ENCODE measurements at places on chromosomes 16 and 17. TPM values are rescaled to one million over a fixed set of nuclear protein-coding genes. Genes with fewer than 3 reads are reported as not detected.

DNA sequence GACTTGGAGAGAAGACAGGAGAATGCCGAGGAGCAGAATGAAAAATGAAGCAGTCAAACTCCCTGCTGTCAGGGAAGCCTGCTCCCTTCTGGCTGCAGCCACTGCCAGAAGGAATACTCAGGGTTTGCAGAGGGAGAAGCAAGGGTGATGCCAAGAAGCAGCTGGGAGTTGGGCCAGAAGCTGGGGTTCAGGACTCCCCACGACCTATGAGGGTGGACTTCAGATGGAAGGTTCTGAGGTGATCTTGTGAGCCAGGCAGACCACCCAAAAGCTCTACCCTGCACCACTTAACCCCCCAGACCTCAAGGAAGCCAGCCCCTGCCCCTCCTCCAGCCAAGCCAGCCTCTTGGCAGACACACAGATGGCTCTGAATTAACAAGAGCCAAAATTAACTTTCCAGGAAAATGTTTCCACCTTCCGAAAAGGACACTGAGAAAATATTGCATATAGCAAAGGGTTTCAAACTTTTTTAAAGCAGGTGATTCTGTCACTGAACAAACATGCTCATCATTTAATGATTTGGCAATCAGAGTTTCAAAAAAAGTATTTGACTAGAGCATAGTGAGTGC, 126.0 kb upstream of the ERCC4 start:
- DNase-seq: no peak

DNA sequence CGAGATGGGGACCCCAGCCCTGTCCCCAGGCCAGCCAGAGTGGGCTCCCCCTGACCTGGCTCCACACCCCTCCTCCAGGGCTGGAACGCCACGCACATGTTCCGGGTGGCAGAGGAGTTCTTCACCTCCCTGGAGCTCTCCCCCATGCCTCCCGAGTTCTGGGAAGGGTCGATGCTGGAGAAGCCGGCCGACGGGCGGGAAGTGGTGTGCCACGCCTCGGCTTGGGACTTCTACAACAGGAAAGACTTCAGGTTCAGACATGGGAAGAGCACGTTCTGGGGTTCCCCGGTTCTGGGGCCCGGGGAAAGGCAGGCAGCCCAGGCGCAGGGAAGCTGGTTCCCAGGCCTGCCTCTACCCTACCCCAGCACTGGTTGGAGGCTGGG, 4.6 kb downstream of the ACE start:
- no peak for DNase-seq

- no peak for DNase-seq
Measured at GRCh38 chr17:58210922-58211321, 8.1 kb downstream of the MKS1 start.

GRCh38 chr17:975371-975915, 4.1 kb downstream of the NXN start:
- DNase-seq: no peak

DNA sequence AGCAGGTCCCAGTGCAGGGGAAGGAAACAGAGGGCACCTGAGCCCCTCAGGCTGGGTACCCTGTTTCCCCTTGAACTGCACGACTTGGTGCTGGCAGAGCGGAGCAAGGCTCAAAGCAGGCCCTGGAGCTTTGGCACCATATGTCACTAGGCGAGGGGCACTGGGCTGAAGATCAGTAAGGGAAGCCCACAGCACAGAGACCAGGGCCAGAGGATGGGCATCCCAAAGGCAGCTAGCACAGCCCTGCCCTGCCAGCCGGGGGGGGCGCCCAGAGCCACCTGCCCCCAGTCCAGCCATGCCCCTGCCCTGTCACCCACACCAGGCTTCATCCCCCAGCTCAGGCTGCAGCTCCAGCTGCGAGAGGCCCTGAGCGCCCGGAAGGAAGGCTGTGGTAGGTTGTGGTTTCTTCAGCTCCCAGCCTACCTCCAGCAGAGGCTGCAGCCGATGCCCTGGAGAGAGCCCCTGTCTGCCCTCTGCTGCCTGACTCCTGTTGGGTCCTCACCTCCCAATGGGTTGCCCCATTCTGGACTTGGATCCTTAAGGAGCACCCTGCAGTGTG, 10.9 kb downstream of the NHERF1 start:
- no peak for DNase-seq

GRCh38 chr17:17781591-17782496, 54.9 kb downstream of the SREBF1 start:
- no peak for DNase-seq

GRCh38 chr16:51359141-51359955, 208.3 kb upstream of the SALL1 start:
- peak; percentile 59 for DNase-seq

GRCh38 chr16:50208460-50208931, 55.4 kb downstream of the TENT4B start:
- DNase-seq: no peak

GRCh38 chr17:74296548-74296936, 22.5 kb downstream of the DNAI2 start:
- DNase-seq: peak; percentile 23

GRCh38 chr17:65583921-65584603, 22.6 kb upstream of the AXIN2 start:
- no peak for DNase-seq

DNA sequence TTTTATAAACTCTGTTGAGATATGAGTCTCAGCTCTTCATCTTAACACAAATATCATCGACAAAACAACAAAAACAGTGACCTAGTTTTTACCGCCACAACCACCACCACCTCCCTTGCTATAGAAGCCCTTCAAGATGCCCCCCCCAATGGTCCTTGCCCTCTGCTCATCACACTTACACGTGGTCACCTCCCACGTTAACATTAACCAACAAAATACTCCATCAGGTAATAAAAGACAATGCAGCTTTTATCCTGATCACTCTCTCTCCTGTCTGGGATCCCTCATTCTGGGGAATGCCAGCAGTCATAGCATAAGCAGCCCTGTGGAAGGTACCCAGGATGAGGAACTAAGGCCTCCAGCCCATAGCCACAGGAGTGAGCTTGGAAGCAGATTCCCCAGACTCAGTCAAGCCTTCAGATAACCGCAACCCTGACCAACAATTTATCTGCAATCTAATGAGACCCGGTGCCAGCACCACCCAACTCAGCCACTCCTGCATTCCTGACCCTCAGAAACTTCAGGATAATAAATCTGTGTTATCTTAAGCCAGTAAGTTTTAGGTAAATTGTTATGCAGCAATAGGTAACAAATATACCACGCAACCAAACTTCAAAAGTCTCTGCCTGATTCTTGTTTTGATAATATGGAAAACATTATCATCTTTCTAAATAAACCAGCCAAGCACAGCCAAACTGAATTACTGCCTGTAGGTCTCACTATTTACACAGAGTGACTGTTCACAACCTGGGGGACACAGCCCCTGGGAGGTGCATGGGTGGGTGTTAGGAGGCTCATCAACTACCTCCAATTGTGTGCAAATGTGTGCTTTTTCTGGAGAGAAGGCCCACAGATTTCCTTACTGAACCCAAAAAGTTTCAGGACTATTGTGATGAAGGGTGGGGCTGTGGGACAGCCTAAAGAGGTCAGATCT, 6.1 kb downstream of the PECAM1 start:
- DNase-seq: no peak

DNA sequence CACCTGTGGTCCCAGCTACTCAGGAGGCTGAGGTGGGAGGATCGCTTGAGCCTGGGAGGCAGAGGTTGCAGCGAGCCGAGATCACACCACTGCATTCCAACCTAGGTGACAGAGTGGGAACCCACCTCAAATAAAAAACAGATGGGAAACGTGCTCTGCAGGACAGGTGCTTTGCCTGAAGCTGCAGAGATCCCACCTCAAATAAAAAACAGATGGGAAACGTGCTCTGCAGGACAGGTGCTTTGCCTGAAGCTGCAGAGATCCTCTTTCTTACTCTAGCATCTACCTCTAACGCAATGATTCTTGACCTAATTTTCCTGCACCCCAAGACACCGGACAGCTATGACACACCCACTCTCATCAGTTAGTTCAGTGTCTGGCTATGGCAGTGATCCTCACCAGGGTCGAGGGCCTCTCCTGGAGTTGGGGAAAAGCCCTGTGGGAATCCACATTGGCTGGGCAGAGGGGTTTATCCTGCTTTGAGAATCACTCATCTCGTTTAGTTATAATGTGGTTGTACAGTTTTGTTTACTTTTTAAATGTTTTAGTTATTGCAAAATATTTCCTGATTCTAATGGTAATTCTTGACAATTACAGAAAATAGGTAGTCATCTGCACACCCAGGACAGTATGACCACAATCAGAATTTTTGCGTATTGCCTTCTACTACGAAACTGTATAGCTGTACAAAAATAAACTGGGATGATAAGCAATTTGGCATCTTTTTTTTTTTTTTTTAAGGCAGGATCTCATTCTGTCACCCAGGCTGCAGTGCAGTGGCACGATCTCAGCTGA, 11.4 kb downstream of the VPS53 start:
- DNase-seq: no peak

GRCh38 chr16:82044585-82044911, 9.5 kb downstream of the HSD17B2 start:
- no peak for DNase-seq

- no peak for DNase-seq
Measured at GRCh38 chr17:335691-336090, 16.9 kb downstream of the RPH3AL start.

DNA sequence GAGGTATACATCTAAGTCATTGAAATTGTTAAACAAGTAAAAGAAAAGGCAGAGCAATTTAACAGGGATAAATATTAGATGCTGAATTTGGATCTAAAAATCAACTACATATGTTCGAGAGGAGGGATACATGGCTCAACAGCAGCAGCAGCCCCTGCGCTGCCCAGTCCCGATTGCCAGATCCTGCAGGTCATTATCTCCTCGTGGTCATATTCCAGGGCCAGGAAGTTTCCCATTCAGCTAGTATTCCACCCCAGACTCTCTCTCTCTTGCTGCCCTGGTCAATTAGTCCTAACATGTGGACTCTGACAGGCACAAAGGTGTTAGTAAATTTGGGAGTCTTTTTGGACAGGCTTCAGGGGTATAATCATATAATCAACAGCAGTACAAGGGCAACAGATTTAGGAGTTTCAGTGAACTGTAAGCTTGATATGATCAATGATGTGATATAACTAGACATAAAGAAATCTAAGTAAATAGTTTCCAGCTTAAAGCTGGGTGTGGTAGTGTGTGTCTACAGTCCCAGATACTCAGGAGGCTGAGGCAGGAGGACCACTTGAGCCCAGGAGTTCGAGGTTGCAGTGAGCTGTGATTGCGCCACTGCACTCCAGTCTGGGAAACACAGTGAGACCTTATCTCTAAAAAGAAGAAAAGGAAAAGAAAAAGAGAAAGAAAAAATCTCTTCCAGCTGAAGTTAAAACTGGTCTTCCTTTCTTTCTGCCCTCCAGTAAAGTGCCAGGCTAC, 96.5 kb upstream of the MED13 start:
- DNase-seq: no peak

DNA sequence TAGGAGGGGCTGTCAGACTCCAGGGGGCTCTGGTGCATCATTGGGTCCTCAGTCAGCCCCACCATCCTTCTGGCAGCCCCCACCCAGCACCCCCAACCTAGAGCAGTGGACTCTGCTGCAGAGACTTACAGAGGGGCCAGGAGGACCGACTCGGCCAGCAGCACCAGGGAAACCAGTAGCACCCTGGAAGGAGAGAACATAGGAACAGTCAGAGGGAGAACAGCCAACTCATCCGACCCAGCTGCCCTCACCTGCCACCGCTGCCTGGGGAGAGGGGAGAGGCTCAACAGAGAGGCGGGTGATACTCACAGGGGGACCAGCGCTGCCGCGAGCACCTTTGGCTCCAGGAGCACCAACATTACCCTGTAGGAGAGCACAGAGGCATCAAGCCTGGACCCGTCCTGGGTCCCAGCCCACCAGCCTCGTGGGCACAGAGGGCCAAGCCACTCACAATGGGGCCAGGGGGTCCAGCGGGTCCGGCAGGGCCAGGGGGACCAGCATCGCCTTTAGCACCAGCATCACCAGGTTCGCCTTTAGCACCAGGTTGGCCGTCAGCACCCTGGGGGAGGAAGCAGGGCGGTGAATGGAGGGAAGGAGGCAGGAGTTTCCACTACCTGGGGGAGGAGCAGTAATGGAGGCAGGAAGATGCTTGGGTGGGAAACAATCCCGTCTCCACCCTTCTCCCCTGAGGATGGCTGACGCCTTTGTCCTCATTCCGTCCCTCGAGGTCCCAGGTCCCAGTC, 11.7 kb downstream of the COL1A1 start:
- no peak for DNase-seq

GRCh38 chr16:30005341-30006094, 5.3 kb downstream of the DOC2A start:
- DNase-seq: no peak

DNA sequence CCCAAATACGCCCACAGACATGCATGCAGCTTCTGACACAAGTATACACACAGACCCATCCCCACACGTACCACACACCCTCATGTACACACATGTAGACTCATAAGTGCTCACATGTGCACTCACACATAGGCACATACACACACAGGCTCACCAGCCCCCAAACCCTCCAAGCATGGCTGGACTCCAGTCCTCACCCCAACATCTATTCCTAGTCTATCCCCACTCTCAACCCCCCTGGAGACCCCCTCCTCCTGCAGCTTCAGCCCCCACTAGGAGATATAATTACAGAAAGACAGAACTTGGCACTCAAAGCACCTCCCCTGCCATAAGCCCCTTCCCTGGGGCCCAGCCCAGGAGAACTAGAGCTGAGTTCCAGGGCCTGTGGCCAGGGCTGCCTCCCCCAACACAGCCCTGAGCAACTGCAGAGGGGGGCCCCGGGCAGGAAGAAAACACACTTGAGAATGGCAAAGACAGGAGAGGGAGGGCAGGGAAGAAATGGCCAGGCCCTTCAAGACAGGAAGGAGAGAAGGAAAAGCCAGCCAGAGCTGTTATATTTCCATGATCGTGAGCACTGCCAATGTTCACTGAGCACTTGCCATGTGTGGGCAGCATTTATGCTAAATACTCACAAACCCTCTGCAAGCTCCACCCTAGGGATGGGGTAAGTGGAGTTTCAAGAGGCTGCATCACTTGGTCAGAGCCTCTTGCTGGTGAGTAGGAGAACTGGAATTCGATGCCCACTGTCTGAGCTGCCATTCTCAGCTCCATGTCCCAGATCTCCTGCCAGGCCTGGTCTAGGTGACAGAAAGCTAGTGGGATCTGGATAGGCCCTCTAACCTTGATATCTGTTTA, 224.5 kb downstream of the ZNF423 start:
- no peak for DNase-seq

GRCh38 chr17:29138184-29138955, 41.8 kb downstream of the MYO18A start:
- DNase-seq: no peak

GRCh38 chr17:53560953-53561352, 261.8 kb upstream of the KIF2B start:
- no peak for DNase-seq

GRCh38 chr17:74356646-74357465, 4.8 kb downstream of the BTBD17 start:
- no peak for DNase-seq

- DNase-seq: no peak
Measured at GRCh38 chr16:4315186-4316107, at the start of gene GLIS2. TSS of gene GLIS2 (plus strand) at chr16:4316067. CDS start at chr16:4332281, 16,214 bp downstream.

The NPLOC4 gene
- polyA plus RNA-seq: 70.7 TPM

The TNP2 gene
- not detected for polyA plus RNA-seq

The TEX14 gene
- 0.83 TPM for polyA plus RNA-seq

The CA5A gene
- polyA plus RNA-seq: not detected

The SSTR5 gene
- polyA plus RNA-seq: 0.60 TPM

The SCRN2 gene
- 42.3 TPM for polyA plus RNA-seq

The ENPP7 gene
- polyA plus RNA-seq: not detected

The KRT33B gene
- polyA plus RNA-seq: not detected

The SRCIN1 gene
- 2.8 TPM for polyA plus RNA-seq

The KRT39 gene
- not detected for polyA plus RNA-seq

The CNTD1 gene
- polyA plus RNA-seq: not detected

The CDH8 gene
- polyA plus RNA-seq: 15.1 TPM

The FOXN1 gene
- polyA plus RNA-seq: not detected

The PPP1R27 gene
- 0.30 TPM for polyA plus RNA-seq

The OR3A3 gene
- polyA plus RNA-seq: not detected

The NTN3 gene
- 0.30 TPM for polyA plus RNA-seq

Measured in H1 (cell line).